Heart right ventricle (tissue), 16 donors: ENCODE measurements at places on chromosomes 1 and 21.

DNA sequence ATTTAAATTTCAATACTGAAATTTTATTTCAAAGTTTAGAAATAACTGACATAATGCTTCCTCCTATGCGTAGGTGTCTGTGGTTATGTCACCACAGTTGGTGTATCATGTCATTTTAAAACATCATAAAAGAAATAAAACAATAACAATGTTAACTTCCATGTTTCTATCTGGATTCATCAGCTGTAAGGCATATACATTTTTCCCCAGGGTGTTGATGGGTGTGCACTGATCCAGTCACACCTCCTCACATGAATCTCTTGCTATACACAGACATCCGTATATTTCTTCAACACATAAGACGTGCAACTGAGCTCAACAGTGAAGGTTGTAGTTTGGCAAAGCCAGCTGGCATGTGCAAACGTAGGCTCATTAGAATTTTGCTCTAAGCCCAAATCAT lies 6.2 kb downstream of the KCNA3 start:
- H3K27ac ChIP-seq, result no peak overlapping the region
- H3K4me1 ChIP-seq, result no peaks in the 10 kb centered on the region
- no peak for DNase-seq
- H3K27me3 ChIP-seq, result peaks cover 36% of the 10 kb centered on the region

GRCh38 chr1:237891979-237892378 lies 1.3 kb upstream of the ZP4 start:
- no peaks in the 10 kb centered on the region for H3K27me3 ChIP-seq
- H3K4me3 ChIP-seq, result no peak overlapping the region
- DNase-seq, result no peak

GRCh38 chr21:38933731-38934130 lies 128.0 kb downstream of the ETS2 start:
- H3K27me3 ChIP-seq, result no peaks in the 10 kb centered on the region
- no peak for DNase-seq
- no peak overlapping the region for H3K27ac ChIP-seq
- H3K4me3 ChIP-seq, result no peak overlapping the region
- no peaks in the 10 kb centered on the region for H3K4me1 ChIP-seq
- H3K36me3 ChIP-seq, result no peaks in the 10 kb centered on the region

GRCh38 chr1:205770618-205771017 lies 4.7 kb downstream of the RAB29 start:
- no peaks in the 10 kb centered on the region for H3K27me3 ChIP-seq
- H3K27ac ChIP-seq, result no peak overlapping the region
- H3K36me3 ChIP-seq, result no peaks in the 10 kb centered on the region
- DNase-seq, result no peak

DNA sequence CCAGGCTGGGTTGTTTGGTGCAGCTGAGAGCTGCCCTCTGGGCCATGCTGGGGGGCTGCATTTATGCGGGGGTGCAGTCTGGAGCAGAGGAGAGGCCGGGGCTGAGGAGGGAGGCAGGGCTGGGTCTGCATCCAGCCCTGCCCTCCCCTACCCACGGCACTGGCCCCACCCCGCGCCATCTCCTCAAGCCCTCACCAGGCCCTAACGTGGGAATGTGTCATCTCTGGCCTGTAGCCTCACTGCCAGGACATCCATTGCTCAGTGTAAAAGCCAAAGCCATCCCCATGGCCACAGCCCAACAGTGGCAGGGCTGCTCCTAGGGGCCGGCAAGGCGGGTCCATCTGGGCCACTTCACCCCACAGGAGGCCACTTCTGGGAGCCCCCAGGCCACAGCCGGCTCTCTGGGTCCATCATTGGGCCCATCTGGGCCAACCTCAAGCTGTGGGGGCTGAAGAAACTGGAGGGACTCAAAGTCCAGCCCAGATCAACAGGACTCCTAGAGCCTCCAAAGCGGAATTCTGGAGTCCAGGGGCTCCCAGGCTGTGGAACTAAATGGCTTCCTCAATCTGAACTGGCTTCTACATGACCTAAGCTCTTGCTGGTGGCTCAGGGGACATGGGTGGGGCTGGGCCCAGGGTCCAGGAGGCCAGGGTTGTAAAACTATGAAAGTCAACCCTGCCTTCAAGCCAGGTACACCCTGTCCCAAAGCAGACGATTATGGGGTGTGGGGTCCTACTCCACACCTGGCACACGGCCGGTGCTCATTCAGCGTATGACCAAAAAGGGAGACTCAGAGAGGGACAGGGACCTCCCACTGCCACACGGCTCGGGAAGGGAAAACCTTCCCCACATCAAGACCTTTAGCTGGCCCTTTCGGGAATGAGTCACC lies 32.6 kb downstream of the RUNX3 start:
- H3K36me3 ChIP-seq, result no peaks in the 10 kb centered on the region
- no peak for DNase-seq
- peaks cover 16% of the 10 kb centered on the region for H3K27me3 ChIP-seq
- no peak overlapping the region for H3K4me3 ChIP-seq
- H3K4me1 ChIP-seq, result no peaks in the 10 kb centered on the region

- H3K36me3 ChIP-seq, result no peaks in the 10 kb centered on the region
- no peaks in the 10 kb centered on the region for H3K27me3 ChIP-seq
- DNase-seq, result no peak
- no peak overlapping the region for H3K27ac ChIP-seq
Observed at GRCh38 chr1:88730132-88730675, 46.1 kb downstream of the PKN2 start.

DNA sequence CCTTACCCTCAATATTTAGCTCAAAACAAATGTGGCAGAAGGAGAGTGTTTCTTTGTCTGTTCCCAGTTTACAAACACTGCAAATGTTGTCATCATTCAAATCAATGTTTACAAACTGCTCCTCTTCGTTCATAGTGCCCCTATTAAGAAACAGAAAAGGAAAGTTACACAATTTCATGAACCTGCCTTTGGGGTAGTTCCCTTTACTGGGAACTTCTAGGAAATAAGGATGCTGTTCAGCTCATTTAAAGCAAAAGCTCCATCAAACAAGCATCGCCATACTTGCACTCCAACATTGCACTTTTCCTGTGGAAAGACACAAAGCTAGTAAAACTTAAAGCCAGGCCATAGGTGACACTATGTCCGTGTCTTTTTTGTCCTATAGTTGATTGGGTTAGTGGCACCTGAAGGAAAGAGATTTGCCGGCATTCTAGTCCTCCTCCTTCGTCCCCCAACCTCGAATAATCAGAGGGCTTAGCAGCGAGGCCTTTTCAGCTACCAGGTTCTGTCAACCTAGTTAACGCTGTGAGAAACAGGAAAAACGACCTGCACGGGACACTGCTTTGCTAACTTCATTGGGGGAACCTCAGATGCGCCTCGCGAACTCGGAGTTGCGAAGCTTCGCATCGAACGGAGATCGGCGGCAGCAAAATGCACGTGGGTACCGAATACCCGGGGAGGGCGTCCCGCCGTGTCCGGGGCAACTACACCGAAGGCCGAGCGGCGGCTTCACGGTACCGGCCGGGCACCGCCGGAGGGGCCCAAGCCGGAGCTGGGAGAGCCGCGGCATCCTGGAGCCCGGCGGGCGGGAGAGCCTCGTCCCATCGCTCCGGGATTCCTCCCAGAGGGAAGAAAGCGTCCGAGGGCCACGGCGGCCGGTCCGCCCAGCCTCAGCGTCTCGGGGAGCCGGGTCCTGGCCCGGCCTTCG lies 706 bp downstream of the C21orf91 start:
- peaks cover 17% of the 10 kb centered on the region for H3K36me3 ChIP-seq
- H3K4me1 ChIP-seq, result peaks cover 43% of the 10 kb centered on the region
- DNase-seq, result peak; percentile 22
- H3K27ac ChIP-seq, result peak overlapping the region; percentile 92

- peaks cover 73% of the 10 kb centered on the region for H3K27me3 ChIP-seq
- H3K4me3 ChIP-seq, result no peak overlapping the region
- H3K36me3 ChIP-seq, result no peaks in the 10 kb centered on the region
Observed at GRCh38 chr1:36691374-36691773, 208.7 kb upstream of the CSF3R start.

- no peaks in the 10 kb centered on the region for H3K27me3 ChIP-seq
- no peak overlapping the region for H3K4me3 ChIP-seq
- no peaks in the 10 kb centered on the region for H3K4me1 ChIP-seq
- no peak overlapping the region for H3K27ac ChIP-seq
- DNase-seq, result no peak
- no peaks in the 10 kb centered on the region for H3K36me3 ChIP-seq
Observed at GRCh38 chr1:159580340-159580739, 7.3 kb upstream of the APCS start.

DNA sequence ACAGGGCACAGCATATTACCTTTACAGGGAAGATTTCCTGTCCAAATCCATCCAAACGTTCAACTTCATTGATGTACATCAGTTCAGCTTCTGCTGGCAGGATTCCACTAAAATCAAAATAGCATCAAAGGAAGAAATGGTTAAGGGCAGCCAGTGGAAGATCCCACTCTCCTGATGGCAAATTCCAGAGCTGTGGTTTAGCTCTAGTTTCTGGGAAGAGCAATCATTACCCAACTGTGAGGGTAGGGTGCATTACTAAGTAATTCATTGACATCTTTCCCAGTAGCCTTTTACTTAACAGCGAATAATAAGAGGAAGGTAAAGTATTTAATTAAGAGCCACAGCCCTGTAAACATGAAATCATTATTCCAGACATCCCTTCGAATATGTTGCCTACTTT lies 120.7 kb downstream of the SMYD2 start:
- H3K27ac ChIP-seq, result no peak overlapping the region
- H3K27me3 ChIP-seq, result no peaks in the 10 kb centered on the region
- H3K4me1 ChIP-seq, result peaks cover 4% of the 10 kb centered on the region
- no peak for DNase-seq

DNA sequence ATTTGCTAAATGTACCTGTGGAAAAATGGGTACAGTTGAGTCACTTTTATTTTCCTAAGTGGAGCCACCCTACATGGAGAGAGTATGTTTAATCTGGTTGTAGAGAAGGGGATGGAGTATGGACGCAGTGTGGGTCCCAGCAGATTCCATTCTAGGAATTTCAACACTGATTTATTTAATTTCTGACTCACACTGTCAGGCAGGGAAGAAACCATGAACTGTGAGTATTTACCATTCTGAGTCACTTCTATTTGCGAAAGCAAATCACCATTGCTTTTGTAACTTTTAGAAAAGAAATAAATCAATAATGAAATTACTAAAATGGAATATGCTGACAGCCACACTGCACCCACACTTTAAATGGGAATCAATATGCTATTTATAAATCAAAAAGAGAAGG lies 339.0 kb downstream of the DSCAM start:
- no peak overlapping the region for H3K27ac ChIP-seq
- peaks cover 4% of the 10 kb centered on the region for H3K27me3 ChIP-seq
- no peaks in the 10 kb centered on the region for H3K36me3 ChIP-seq

DNA sequence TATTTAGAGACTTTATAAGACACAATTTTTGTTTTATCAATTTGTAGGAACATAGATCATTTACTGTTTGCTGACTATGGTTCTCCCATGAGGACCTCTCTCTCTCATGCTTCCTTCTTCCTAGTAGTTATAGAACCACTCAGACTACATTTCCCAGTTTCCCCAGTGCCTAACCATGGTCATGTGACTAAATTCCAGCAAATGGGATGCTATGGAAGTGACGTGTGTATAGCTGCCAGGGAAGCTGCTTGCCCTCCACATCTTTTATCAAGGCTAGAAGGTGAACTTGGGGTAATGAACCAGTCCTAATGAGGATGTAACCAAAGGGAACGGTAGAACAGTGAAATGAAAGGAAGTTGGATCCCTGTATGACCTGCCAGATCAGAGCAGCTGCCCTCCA lies 184.0 kb downstream of the MIS18A start:
- no peak for DNase-seq
- no peak overlapping the region for H3K27ac ChIP-seq
- H3K4me1 ChIP-seq, result no peaks in the 10 kb centered on the region
- no peaks in the 10 kb centered on the region for H3K27me3 ChIP-seq
- H3K36me3 ChIP-seq, result no peaks in the 10 kb centered on the region

GRCh38 chr21:36282568-36283230 lies 37.3 kb upstream of the MORC3 start:
- no peak overlapping the region for H3K27ac ChIP-seq
- H3K36me3 ChIP-seq, result peaks cover 80% of the 10 kb centered on the region
- no peaks in the 10 kb centered on the region for H3K4me1 ChIP-seq
- H3K4me3 ChIP-seq, result no peak overlapping the region
- DNase-seq, result no peak
- H3K27me3 ChIP-seq, result no peaks in the 10 kb centered on the region

DNA sequence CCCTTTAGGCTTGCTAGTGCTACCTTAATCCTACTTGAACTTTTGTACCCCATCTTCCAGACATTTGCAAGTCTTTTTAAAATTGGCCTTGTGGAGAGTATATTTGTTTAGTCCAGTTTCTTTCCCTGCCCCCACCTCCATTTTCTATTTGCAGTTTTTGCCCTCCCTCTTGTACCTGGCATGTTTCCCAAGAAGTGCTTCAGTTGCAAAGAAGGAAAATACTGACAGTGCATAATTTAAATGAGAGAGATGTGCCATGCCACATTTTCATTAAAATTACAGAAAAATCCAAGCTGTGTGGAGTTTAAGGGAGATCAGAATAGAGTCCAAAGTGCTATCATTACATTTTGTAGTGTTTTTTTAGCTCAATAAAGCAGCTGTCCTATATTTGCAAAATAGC lies 150.0 kb upstream of the ADGRL2 start:
- H3K4me3 ChIP-seq, result no peak overlapping the region
- no peaks in the 10 kb centered on the region for H3K36me3 ChIP-seq
- no peaks in the 10 kb centered on the region for H3K27me3 ChIP-seq
- no peak for DNase-seq

DNA sequence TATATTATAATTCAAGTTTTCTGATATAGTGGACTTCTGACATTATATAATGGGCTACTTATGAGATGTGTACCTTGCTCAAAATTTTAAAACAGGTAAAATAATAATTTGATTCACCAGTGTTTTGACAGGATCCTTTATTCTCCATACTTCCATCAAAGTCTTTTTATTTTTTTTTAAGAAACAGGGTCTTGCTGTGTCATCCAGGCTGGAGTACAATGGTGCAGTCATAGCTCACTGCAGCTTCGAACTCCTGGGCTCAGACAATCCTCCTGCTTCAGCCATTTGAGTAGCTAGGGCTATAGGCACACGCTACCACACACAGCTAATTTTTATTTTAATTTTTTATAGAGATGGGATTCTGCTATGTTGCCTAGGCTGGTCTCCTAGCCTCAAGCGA lies 129.4 kb downstream of the NRDC start:
- H3K4me3 ChIP-seq, result no peak overlapping the region
- H3K36me3 ChIP-seq, result peaks cover 71% of the 10 kb centered on the region
- H3K4me1 ChIP-seq, result peaks cover 27% of the 10 kb centered on the region
- no peak for DNase-seq

- no peaks in the 10 kb centered on the region for H3K27me3 ChIP-seq
- no peaks in the 10 kb centered on the region for H3K36me3 ChIP-seq
- H3K27ac ChIP-seq, result peak overlapping the region; percentile 54
- no peaks in the 10 kb centered on the region for H3K4me1 ChIP-seq
- H3K4me3 ChIP-seq, result no peak overlapping the region
Observed at GRCh38 chr1:162551969-162552683, 9.4 kb upstream of the UAP1 start.

GRCh38 chr1:72579629-72580028 lies 297.3 kb upstream of the NEGR1 start:
- H3K27ac ChIP-seq, result no peak overlapping the region
- H3K4me1 ChIP-seq, result no peaks in the 10 kb centered on the region
- no peaks in the 10 kb centered on the region for H3K36me3 ChIP-seq
- no peak overlapping the region for H3K4me3 ChIP-seq
- H3K27me3 ChIP-seq, result no peaks in the 10 kb centered on the region
